Ovary (tissue), 10 donors: ENCODE measurements at places on chromosomes 1 and 21. TPM values are rescaled to one million over a fixed set of nuclear protein-coding genes. Genes with fewer than 3 reads are reported as not detected.

DNA sequence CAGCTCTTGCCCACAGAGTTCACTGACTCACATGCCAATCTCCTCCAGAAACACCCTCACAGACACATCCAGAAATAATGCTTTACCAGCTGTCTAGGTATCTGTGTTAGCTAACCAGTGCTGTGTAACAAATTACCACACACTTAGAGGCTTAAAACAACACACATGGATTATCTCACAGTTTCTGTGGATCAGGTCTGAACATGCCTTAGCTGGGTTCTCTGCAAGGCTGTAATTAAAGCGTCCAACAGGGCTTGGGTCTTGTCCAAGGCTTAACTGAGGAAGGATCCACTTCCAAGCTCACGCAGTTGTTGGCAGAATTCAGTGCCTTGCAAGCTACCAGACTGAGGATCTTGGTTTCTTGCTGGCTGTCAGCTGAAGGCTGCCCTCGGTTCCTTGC, 92.5 kb upstream of the RGS4 start:
- H3K4me1 ChIP-seq = no peaks in the 10 kb centered on the region
- H3K27ac ChIP-seq = no peak overlapping the region
- no peaks in the 10 kb centered on the region for H3K36me3 ChIP-seq
- DNase-seq = no peak
- H3K4me3 ChIP-seq = no peak overlapping the region

- no peaks in the 10 kb centered on the region for H3K36me3 ChIP-seq
- H3K27me3 ChIP-seq = no peaks in the 10 kb centered on the region
- no peak for DNase-seq
- no peaks in the 10 kb centered on the region for H3K4me1 ChIP-seq
- H3K4me3 ChIP-seq = no peak overlapping the region
Observed at GRCh38 chr1:43316738-43317520, 16.1 kb downstream of the TIE1 start.

DNA sequence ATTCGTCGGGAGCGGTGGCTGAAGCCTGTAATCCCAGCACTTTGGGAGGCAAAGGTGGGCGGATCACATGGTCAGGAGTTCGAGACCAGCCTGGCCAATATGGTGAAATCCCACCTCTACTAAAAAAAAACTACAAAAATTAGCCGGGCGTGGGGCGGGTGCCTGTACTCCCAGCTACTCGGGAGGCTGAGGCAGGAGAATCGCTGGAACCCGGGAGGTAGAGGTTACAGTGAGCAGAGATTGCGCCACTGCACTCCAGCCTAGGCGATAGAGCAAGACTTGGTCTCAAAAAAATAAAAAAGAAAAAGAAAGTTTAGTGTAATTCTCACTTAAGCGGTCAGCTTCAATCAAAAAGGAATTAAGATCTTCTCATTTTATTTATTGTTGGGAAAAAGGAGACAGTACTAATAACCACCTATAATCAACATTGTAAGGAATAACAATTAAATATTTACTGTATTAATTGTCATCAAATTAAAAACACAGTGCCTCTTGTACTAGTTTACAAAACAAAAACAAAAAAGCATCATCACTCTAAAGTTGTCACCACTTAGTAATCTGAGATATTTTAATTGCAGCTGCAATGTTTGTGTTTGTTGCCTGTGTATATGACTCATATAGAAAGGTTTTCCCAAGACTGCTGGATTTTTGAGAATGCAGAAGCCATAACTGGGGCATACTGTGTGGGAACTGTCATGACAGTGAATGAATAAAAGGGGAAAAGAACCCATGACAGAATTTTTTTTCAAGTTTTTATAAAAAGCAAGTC, 3.7 kb downstream of the FBXO42 start:
- no peaks in the 10 kb centered on the region for H3K36me3 ChIP-seq
- DNase-seq = no peak
- no peak overlapping the region for H3K4me3 ChIP-seq
- H3K27ac ChIP-seq = no peak overlapping the region

- H3K27me3 ChIP-seq = no peaks in the 10 kb centered on the region
- H3K27ac ChIP-seq = no peak overlapping the region
- H3K4me1 ChIP-seq = no peaks in the 10 kb centered on the region
- DNase-seq = no peak
Observed at GRCh38 chr1:19757641-19758040, 42.1 kb downstream of the TMCO4 start.

C1orf185 gene
- total RNA-seq = not detected

CYP4A11 gene
- total RNA-seq = 0.20 TPM
